ENCODE measurements at places on chromosomes 3 and 15.
A peak's percentile ranks its signal among the peaks of the same experiment; 100 is the strongest.

GRCh38 chr15:96807361-96807760, 476.9 kb downstream of the NR2F2 start:
- no peak for DNase-seq

GRCh38 chr3:36596419-36596818, 167.9 kb downstream of the DCLK3 start:
- DNase-seq, result no peak

DNA sequence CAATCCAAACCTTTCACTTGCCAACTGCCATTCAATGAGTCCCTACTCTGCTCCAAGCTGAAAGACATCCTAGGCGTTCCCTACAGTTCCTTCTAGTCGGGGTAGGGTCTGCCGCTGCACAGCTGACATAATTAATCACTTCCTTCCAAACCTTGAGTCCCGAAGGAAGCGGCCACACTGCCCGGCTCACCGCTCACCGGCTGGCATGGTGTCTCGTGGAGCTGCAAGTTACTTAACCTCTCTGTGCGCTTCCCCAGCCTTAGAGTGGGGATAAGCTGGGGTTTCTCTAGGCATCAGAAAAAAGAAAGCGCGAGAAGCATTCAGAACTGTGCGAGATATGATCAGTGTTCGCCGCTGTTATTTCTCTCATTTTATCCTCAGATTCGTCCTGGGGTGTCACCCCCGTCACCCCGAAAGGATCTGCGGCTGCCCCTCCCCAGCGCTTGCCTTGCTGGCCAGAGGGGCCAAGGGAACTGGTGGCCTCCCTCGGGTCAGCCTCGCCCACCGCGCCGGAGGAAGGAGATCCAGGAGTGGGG, 748 bp downstream of the MRPS25 start:
- no peak for DNase-seq

DNA sequence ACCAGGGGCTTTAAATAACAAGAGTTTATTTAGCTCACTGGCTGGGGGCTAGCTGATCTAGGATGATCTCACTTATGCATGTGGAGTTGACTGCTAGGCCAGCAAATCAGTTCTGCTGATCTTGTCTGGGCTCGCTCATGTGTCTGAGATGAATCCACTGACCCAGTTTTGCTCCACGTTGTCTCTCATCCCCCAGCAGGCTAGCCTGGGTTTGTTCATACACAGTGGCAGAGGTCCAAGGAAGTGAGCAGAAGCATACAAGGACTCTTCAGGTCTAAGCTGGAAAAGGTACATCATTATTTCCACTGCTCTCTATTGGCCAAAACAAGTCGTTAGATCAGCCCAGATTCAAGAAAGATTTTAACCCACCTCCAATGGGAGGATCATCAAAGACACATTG, 238.0 kb downstream of the PLCL2 start:
- DNase-seq, result no peak

DNA sequence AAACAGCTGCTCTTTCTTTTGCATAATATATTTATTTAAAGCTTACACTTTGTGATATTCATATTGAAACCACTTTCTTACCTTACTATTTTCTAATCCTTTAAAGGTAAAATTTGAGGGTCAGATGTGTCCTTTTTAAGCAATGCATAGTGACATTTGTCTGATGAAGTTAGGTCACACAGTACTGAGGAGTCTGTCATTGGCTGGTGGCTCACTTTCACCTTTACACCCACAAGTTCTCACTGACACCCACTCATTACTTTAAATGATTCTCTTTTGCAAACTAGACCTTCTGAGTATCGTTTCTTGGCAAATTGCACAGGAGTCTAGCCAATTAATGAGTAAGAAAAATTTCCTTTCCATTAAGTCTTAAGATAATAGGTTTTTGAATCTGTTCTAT, 758.3 kb upstream of the ARPP21 start:
- no peak for DNase-seq

DNA sequence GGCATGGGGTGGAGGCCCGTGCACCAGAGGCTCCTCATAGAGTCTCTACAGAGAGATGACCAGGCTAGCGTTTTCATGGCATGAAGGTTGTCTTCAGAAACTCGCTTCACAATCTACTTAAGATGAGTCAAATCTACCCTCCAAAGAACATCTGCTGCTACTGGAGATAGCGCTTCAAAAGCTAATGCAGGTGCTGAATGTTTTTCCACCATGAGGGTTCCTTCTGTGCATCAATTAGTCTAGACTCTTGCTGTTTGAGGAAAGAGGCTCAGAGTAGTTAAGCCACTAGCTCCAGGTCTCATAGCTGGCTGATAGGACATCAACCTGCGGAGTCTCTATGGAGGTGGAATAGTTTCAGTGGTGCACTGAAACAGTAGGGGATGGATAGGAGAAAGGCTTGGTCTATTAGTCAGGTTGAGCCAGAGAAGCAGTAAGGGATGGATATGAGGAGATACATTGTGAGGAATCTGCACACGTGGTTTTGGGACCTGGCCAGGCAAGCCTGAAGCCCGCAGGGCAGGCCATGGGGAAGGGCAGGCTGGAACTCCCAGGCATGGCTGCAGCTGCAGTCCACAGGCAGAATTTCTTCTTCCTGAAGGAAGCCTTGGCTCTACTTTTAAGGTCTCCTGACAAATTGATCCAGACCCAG, 117.5 kb downstream of the APBA2 start:
- DNase-seq, result no peak

GRCh38 chr3:157443905-157444796, 7.5 kb downstream of the PTX3 start:
- no peak for DNase-seq

GRCh38 chr15:44087578-44088465, 107.2 kb downstream of the FRMD5 start:
- DNase-seq, result peak; percentile 76

- no peak for DNase-seq
Measured at GRCh38 chr3:44862226-44862637, 520 bp downstream of the TMEM42 start.

DNA sequence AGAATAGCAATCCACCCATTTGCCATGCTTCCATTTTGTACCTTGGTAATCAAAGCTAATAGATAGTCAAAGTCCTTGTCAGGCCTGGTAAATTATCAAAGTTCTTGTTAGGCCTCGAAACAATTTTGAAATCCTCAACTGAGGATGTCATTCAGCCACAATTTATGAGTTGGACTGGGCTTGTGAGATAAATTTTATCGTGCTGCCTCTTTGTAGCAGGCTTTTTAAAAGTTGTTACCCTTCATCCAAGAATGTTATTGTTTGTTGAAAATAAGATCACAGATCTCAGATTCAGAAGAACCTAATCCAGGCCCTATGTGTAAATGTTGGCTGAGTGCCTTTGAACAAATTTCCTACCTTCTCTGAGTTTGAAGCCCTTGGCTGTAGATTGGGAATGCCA, 143.3 kb upstream of the PROK2 start:
- no peak for DNase-seq

DNA sequence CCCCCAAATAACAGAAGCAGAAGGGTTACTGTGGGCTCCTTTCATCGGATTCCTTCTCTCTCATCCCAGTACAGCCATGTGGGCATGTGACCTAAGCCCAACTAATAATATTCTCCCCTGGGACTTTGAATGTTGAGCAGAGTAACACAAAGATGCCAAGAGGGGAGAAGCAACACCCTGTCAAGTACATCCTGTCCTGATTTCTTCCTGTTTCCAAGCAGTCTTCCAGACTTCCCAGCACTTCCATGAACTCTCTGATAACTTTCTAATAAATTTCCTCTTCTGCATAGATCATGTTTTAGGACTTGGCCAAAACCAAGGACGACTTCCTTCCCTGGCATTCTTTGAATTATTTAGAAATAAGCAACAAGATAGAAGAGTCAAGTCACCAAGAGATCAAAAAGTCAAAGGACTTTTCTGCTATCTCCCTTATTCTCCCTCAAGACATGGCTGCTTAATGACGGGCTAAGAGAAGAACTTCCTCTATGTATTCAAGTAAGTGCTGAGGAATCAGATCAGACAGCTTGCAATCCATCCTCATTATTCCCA, 37.9 kb downstream of the CRYGS start:
- DNase-seq, result no peak

- no peak for DNase-seq
Measured at GRCh38 chr3:46504789-46505188, 7.0 kb downstream of the RTP3 start.

DNA sequence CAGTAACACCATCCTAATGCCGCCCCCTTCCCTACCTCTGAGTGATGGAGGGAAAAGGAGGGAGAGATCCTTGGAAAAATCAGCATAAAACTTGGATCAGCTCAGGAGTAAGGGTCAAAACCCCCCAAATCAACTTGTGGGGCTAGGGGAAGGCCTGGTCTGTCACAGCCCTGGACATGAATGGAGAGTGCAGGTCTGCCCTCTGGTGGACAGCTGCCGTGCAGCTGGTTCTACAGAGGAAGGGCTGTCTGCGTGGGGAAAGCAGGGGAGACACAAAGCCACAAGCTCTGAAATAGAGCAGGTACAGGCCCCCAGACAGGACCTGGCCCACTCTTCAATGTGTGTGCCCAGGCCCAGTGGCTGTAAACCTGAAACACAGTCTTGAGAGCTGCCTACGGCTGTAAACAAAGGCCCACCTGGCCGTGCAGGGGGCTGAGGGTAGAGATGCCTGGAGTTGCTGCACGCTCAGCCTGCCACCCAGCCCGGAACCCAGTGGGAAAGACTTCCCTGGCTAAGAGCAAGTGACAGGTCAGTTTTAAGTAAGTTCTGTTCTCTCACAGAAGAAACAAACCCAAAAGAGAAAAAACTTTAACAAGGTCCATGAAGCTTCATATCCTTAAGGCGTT, 16.4 kb downstream of the CLK3 start:
- no peak for DNase-seq

GRCh38 chr3:79253271-79253670, 514.5 kb downstream of the ROBO1 start:
- no peak for DNase-seq

GRCh38 chr15:35182841-35183479, 97.9 kb upstream of the NANOGP8 start:
- no peak for DNase-seq

DNA sequence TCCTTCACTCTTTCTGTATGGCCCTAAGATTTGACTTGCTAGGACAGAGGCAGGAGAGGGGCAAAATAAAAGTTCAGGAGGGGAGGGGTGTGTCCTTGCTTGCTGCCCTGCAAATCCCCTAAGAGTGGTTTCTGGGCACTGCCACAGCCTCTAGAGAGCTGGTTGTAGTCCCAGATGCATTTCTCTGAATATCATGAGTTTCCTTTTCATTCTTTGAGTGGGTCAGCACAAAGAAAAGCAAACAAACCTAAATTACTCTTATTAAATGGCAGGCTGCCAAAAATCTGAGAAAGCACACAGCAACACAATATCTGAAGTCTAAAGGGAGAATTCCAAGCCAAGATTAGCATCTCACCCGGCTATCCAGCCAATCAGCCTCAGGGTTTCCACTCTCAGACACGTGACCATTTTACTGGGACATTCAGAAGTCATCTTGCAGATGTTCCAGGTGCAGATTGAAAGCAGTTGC, 919.3 kb downstream of the TUSC7 start:
- peak; percentile 44 for DNase-seq

GRCh38 chr3:15766406-15766805, 31.4 kb downstream of the ANKRD28 start:
- DNase-seq, result no peak

GRCh38 chr15:43292375-43293078, 25.8 kb upstream of the TGM5 start:
- DNase-seq, result no peak

DNA sequence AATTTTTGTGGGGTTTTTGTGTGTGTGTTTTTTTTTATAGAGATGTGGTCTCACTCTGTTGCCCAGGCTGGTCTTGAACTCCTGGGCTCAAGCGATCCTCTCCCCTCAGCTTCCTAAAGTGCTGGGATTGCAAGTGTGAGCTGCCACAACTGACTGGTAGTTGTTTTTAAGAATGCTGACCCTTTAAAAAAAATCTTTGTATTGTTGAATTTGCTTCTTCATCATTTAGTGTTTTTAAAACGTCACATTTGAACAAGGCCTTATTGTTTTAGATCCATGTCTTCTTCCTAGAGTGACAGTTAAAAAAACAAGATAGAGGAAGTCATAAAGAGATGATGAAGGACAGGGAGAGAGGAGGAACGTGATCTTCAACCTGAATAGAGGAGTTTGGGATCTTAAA, 24.1 kb downstream of the GJD2 start:
- no peak for DNase-seq

GRCh38 chr3:149004622-149005021, 13.3 kb downstream of the GYG1 start:
- no peak for DNase-seq

GRCh38 chr3:39166134-39166710, 12.8 kb upstream of the CSRNP1 start:
- peak; percentile 91 for DNase-seq

DNA sequence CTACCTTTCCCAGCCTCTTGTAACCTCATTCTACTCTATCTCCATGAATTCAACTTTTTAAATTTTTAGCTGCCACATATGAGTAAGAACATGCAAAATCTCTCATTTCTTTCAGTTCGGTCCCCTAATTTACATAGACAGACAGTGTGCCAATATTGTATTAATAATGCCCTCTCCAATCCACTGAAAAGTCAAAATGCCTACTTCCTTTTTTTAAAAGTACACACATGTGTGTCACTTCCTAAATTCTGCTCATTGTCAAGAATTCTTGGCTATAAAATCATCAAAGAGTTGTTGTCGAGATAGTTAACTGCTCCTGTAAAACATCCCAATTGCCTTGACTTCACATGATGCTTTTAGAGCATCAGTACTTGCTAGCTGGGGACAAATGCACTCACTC, 84.2 kb upstream of the IL12A start:
- no peak for DNase-seq

DNA sequence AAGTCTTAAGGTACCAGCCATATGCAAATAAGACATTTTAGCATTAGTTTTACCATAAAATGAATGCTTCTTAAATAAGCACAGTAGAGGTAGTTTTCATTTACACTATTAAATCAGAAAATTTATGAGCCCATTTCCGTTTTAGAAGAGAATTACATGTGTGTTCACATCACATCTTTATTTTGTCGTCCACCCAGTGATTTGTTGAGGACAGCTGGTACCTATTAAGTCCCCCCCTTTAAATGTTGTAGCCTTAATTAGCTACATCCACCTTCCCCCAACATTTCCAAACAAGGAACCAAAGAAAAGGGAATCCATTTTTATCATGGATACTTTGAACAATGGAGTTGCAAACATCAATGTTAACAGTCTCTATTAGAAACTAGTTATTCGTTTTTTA, 6.8 kb downstream of the IL17RD start:
- no peak for DNase-seq

DNA sequence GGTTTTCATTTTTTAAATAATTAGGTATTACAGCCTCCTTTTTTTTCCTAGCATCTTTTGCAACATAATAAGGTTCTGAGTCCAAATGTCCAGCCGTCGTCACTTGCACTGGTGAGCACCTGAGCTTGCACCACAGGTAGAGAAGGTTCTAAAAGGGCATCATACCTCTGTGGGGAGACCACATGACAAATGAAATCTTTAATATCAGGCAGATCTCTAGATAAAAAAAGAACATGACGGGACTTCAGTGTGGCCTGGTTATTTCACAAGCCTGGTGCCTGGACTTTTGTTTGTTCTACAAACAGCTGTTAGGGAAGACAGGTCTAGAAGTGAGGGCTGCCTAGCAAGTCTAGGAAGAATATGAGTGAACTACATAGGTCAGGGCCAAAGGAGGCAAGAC, 3.6 kb downstream of the ZBED2 start:
- DNase-seq, result no peak
